ENCODE measurements at places on chromosomes 7 and 10.

DNA sequence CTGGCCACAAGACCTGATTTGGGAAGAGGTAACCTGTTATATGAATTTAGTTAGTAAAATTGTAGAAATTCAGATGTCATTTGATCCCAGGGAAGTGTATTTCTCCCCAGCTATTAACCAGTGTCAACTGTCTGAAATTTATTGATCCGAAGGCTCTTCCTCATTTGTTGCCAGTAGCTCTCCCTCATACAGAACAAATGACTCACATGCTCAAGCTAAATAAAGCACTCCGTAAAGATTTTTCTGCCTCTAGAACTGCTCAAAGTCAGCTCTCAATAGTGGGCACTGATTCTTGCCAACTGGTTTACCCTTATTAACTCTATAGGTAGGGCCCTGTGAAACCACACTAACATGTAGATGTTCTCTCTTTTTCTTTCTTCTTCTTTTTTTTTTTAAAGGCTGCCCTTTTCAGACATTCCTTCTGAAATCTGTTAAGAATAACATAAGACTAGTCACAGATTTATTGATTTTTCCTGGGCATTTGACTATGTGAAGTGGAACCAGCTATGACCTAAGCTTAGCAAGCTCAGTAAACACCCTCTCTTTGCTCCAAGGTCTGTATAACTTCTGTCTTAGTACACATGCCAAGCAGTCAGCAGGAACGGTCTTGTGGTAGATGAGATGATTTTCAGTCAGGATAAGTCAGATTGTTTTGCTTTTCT lies 21.8 kb downstream of the RPA3 start:
- DNase-seq, result no peak

DNA sequence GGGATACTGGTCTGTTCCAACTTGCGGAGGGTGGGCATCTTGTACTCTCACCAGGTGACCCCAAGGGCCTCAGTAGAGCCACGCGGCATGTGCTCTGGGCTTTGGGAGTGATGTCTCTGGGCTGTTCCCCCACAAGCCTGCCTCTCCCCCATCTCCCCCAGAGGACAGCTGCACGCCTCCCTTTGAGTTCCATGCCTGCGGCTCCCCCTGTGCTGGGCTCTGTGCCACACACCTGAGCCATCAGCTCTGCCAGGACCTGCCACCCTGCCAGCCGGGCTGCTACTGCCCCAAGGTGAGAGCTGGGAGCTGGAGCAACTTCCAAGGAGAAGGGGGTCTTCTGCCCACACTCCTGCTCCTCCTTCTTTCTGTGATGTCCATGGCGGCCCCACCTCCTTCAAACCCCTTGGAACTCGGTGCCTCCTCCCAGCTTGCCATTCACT lies 15.0 kb upstream of the ZNF862 start:
- DNase-seq, result no peak

DNA sequence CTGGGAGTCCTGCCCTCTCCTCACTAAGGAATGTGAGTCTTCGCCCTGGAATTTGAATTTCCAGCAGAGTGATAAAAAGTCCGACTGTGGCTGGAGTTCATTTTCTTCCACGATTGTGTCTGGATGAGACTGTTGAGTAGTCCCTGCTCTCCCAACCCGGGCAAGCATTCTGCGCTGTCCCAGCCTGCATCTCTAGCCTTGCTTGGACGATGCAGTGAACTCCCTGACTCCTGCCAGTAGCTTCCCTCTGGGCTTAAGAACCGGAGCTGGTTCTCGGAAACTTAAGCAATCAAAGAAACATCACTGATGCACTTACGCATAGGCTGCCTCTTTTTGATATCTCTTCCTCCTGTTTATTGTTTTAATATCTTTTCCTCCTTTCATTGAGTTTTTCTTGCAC lies 116.0 kb upstream of the FZD8 start:
- DNase-seq, result no peak

DNA sequence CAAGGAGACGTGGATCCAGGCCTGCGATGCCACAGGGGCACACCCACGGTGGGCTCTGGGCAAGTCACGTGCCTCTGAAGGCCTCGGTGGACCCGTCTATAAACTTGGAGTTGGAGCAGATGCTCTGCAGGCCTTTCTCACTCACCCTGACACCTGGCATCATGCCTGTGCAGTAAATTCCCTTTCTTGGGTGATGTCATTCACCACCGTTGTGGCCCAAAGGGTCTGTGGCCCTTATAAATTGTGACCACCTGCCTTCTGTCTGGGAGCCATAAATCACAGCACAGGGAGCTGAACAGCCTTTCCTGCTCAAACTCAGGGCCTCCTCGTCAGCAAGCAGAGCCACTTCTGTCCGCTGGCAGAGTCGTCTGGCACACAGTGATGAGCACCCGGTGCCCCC lies 52.2 kb downstream of the GPAM start:
- no peak for DNase-seq

DNA sequence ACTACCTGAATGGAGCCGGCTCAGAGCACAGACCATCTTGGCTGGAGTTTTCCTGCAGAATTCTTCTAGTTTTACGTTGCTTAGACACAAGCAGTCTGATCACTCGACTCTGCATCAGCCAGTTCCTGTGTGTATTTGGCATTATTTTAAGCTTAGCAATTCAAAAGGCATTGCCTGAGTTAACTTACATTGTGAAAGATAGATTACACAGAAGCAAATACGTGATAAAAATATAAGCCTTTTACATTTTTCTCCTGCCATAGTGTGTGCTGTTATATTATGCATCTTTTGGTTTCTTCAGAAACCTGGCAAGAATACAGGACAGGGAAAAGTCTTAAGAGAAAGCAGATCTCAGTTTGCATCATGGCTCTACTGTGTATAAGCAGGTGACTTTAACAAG lies 98.1 kb downstream of the LRRC4 start:
- DNase-seq, result no peak

GRCh38 chr7:13476881-13477444 lies 512.5 kb downstream of the ETV1 start:
- no peak for DNase-seq

- DNase-seq, result no peak
Observed at GRCh38 chr7:41292487-41292886, 410.4 kb downstream of the INHBA start.

DNA sequence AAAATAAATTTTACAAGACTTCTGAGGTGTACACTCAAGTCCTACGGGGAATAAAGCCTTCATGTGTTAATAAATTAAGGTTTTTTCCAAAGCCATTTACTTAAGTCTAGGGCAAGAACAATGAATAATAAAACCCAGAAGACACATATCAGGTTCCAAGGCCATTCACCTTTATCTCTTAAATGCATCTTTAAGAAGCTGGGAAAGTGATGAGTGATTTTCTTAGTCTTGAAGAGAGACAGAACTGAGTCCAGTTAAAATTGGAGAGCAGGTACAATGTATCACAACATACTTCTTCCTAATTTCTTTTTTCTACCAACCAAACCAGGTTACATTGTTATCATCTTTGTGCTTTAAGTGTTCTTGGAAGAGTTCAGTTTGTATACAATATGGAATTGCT lies 189.5 kb downstream of the RAPGEF5 start:
- no peak for DNase-seq

DNA sequence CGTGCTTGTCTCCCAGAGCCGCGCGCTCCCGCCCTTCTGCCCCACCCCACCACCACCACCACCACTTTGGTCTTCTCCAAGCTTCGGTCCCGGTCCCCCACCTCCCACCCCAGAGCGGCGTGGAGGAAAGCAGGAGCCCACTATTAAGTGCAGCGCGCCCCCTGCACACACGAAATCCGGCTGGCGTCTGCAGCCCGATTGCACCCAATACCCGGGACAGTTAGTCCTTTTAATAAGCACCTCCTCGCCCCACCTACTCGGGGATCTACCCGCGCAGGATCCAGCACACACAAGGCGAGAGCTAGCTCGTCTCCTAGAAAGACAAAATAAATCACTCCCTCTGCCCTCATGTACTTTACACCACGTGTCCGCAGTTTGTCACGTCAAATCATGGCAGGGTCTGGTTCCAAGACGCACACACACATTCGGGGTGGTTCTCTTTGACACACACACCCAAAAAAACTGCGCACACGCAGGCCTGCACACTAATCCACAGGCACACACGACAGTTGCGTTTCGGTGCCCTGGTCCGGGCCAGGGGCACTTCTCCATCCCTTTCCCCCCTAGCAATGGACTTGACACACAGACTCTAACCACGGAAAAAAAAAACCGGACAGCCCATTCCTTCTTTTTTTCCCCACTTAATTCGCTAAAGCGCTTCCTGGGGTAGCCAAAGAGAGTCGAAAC lies 1.6 kb downstream of the SFMBT2 start:
- DNase-seq, result peak; percentile 49

DNA sequence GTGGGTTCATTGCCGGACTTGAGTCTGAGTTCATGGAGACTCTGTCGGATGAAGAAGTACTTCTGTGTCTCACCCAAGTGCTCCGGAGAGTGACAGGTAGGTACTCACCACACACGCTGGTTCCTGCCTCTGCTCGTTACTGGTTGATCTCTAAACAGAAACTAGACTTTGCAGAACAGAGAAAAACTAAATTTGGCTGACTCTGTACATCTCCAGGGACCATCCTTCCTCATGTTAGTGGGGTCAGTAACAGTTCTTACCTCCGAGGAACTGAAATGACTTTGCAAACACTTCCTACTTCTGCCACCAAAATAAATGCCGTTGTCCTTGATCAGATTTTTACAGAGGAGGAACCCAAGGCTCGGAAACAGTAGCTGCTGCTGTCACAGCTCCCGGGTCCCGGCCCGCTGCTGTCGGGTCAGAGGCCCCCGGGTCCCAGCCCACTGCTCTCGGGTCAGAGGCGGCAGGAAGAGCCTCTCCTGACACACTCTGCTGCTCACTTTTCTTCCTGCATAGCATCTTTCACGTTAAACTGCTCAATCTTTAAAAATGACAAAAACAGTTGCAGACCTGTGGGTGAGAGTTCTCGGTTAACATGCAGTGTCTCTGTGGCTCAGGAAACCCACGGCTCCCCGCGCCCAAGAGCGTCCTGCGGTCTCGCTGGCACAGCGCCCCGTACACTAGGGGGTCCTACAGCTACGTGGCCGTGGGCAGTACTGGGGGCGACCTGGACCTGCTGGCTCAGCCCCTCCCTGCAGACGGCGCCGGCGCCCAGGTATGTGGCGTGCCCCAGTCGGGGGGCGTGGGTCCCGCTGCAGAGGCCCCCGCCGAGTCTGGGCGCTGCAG lies 4.8 kb upstream of the MTG1 start:
- DNase-seq, result peak; percentile 31

DNA sequence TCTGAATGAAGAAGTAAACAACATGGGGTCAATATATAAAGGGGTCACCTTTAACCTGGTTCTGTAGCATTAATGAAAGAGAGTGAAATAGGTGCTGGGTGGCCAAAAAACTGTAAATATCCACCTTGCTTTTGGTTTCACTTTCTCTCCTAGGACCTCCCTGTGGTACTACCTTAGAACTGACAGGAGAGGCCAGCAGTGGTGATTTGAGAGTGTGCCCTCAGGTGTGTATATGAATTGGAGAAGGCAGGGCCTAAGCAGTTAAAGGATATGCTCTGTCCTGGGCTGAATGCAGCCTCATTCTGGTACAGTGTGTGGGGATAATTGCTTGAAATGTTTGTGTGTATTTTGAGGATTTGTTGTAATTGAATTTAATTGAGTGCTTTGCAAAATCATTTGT lies 62.0 kb downstream of the BBS9 start:
- DNase-seq, result no peak

DNA sequence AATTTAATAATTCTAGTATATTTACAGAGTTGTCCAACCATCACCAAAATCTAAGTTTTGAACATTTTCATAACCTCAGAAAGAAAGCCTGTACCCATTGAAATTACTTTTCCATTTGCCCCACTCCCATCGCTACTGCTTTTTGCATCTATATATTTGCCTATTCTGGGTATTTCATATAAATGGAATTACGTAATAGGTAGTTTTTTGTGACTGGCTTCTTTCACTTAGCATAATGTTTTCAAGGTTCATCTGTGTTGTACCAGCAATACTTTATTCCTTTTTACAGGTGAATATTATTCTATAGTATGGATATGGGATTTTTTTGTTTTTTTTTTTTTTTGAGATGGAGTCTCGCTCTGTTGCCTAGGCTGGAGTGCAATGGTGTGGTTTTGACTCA lies 22.6 kb downstream of the KIF11 start:
- no peak for DNase-seq

- DNase-seq, result no peak
Observed at GRCh38 chr7:70434376-70434775, 697.6 kb upstream of the GALNT17 start.

- DNase-seq, result no peak
Observed at GRCh38 chr10:62655337-62655994, 149.1 kb upstream of the ADO start.

GRCh38 chr7:29150856-29151255 lies 4.5 kb upstream of the CPVL start:
- DNase-seq, result no peak

DNA sequence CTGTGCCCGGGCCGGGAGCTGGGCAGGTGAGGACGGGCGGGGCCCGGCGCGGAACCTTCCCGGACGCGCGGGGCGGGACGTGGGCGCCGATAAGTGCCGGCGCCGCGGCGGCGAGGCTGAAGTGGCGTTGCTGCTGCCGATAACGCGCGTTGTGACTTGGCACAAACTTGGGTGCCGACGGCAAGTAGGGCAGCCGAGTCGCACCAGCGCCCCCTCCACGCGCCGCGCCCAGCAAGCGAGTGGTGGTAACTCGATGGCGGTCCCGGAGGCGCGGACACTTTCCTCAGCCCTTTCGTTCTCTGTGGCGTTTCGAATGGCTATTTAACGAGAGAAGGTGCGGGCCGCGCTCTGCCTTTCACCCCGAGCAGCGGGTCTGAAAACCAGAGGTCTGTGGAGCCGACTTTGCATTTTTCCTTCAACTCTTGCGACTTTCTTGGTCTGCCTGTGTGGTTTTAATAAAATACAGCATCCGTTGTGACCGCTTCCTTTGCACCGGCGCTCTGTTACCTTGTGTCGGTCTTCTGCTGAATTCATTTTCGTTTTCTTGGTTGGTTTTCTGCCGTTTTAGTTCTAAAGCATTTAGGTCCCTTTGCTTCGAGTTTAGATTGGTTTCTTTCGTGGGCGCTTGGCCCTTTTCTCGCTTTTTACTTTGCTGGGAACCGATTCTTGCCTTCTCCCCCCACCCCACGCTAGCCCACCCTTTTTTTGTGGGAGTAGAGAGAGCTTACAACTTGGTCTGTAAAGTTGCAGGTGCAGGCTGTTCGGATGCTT lies 701 bp downstream of the STK17A start:
- peak; percentile 49 for DNase-seq

GRCh38 chr7:45342236-45342635 lies 184.6 kb downstream of the RAMP3 start:
- no peak for DNase-seq

DNA sequence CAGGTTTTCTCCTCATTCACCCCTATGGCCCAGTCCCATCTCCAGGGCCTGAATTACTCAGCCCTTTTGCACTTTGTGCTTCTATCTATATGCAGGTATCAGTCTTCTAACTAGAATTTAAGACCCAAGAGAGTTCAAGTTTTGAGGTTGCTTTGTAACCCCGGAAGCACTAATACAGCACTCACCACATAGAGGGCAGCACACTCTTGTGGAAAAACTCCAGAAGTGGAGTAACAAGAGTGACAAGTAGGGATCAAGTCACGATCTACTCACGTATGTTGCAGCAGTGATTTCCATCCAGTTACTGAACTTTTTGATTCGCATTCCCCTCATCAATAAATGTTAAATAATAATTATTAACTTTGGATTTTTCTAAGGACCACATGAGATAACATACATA lies 151.0 kb downstream of the CHCHD3 start:
- DNase-seq, result no peak

- DNase-seq, result no peak
Observed at GRCh38 chr7:138125598-138126111, 49.4 kb downstream of the AKR1D1 start.

GRCh38 chr7:41885078-41885477 lies 182.2 kb upstream of the INHBA start:
- DNase-seq, result no peak

GRCh38 chr7:45610019-45610418 lies 35.9 kb downstream of the ADCY1 start:
- DNase-seq, result no peak

GRCh38 chr7:146554556-146554955 lies 438.0 kb downstream of the CNTNAP2 start:
- DNase-seq, result no peak

All from activated CD4-positive, alpha-beta T cell treated with anti-CD3 and anti-CD28 coated beads, Interleukin-2, amount 50 U/mL, for 4 hours (primary cell).